ENCODE measurements at places on chromosomes 7 and 10.

- no peak for DNase-seq
Observed at GRCh38 chr7:50212016-50212325, 92.5 kb upstream of the IKZF1 start.

GRCh38 chr10:128481152-128481840, 355.1 kb upstream of the MKI67 start:
- no peak for DNase-seq

DNA sequence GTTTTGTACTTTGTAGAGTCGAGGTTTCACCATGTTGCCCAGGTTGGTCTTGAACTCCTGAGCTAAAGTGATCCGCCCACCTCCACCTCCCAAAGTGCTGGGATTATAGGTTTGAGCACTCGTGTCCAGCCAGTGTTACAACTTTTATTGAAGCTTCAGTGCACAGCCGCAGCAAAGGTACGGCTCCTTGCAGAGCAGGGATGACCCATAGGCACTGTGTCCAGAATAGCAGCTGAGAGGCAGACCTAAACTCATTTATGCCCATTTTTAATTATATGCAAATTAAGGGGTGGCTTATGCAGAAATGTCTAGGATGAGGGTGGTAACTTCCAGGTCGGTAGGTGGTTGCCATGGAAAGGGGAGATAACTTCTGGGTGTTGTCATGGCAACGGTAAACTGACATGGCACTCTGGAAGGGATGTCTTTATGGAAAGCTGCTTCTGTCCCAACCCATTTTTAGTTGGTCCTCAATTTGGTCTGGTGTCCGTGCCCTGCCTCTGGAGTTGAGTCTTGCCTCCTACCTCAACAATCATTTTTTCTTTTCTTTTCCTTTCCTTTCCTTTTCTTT, 22.7 kb downstream of the NYAP1 start:
- DNase-seq = no peak

DNA sequence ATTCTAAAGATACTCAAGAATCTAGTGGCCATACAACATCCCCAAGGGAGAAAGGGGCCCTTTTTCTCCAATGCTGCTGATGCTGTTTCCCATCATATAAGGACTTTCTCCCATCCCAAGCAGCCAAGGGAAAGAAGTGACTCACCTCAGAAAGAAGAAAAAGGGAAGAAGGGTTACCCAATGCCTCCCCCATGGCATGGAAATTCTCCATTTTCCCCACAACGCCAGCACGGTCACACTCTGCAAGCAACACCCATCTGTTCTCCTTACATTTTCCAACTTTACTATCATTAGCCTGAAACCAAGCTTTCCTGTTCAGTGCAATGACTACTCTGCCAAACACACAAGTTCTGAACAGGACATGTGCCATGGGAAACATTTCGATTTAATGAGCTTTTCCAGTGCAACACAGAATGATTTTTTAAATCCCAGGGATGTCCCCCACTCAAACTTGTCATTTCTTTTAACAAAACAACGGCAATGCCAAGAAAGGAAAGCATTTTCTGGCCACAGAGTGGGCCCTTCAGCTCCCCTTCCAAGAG, 67.9 kb downstream of the PTPRN2 start:
- DNase-seq = no peak

DNA sequence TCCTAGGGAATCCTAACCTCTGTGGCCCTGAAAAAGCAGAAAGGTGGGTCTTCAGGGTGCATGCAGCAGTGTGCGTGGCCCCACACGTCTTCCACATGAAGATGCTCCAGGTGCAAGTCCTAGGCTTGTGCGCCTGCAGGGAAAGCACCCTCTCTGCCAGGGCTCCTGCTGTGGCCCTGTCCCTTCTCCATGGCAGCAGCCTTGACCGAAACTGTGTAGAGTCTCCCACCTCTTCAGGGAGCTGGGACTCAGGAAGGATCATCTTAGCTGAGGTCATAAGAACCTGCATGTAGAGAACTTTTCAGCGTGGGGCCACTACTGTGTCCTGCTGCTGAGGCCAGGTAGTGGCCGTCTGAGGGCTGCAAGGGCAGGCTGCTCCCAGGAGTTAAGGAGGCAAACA, 6.3 kb upstream of the CSGALNACT2 start:
- no peak for DNase-seq

- no peak for DNase-seq
Observed at GRCh38 chr7:82164410-82164809, 279.2 kb downstream of the CACNA2D1 start.

GRCh38 chr7:67432536-67433234, 436.1 kb downstream of the TYW1 start:
- DNase-seq = no peak

GRCh38 chr7:112204499-112205342, 1.5 kb downstream of the DOCK4 start:
- no peak for DNase-seq

GRCh38 chr10:123909426-123909825, 17.8 kb upstream of the CPXM2 start:
- no peak for DNase-seq

GRCh38 chr10:68167586-68168189, 58.4 kb downstream of the MYPN start:
- no peak for DNase-seq

DNA sequence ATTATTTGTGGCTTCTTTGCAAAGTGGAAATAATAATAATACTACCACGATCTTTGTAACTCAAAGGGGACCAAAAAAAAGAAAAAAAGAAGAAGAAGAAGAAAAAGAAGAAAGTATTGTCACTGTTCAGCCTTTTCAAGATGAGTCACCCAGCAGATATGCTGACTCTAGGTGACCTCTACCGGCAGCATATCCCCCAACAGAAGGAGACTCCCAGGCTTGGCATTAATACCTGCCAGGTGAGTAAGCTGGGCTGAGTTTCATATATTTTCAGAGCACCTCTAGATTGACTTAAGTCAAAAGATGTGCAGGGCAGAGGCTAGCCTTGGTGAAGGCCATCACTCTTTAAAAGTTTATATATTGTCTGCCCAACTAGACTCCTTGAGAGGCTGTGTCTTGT, 30.4 kb upstream of the GPR26 start:
- DNase-seq = no peak

DNA sequence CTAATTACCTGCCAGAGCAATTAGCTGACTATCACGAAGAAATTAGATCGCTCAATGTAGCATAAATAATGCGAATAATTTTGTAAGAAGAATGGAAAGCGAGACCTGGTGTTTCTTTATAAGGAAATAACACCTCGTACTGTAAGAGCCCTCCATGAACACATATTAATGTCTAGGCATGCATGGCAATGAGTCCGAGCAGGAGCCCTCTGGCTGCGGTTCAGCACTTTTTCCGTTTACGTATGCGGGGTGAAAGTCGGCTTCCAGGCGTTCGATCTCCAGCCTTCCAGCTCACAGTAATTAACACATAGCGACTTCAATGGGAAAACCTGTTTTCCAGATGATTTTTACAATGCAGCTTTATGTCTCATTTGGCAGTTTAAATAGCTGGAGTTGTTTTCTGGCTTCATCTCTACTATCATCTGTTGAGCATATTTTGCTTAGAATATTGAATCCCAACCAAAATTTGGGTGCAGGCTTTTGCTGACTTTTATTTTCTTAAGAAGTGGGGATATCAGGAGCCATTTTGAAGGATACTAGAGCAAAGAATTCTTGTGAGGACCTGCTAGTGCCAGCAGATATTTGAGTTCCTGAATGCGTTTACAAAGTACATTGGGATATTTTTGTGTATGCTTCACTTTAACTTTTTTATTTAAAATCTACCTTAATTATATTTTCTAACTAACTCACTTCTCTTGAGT, 7.2 kb upstream of the SP8 start:
- no peak for DNase-seq

Data from SIG-M5 (cell line).